T-cell (primary cell): ENCODE measurements at places on chromosomes 1 and 21.

- DNase-seq: no peak
Measured at GRCh38 chr1:81703391-81703755, 97.4 kb upstream of the ADGRL2 start.

GRCh38 chr1:14138687-14139086 is 438.7 kb downstream of the PRDM2 start:
- DNase-seq: no peak

GRCh38 chr1:23619299-23620188 is 60.2 kb upstream of the ID3 start:
- DNase-seq: peak; percentile 91

GRCh38 chr1:83828456-83828855 is 170.5 kb downstream of the TTLL7 start:
- no peak for DNase-seq

- no peak for DNase-seq
Measured at GRCh38 chr1:51489472-51489871, 29.6 kb downstream of the EPS15 start.

DNA sequence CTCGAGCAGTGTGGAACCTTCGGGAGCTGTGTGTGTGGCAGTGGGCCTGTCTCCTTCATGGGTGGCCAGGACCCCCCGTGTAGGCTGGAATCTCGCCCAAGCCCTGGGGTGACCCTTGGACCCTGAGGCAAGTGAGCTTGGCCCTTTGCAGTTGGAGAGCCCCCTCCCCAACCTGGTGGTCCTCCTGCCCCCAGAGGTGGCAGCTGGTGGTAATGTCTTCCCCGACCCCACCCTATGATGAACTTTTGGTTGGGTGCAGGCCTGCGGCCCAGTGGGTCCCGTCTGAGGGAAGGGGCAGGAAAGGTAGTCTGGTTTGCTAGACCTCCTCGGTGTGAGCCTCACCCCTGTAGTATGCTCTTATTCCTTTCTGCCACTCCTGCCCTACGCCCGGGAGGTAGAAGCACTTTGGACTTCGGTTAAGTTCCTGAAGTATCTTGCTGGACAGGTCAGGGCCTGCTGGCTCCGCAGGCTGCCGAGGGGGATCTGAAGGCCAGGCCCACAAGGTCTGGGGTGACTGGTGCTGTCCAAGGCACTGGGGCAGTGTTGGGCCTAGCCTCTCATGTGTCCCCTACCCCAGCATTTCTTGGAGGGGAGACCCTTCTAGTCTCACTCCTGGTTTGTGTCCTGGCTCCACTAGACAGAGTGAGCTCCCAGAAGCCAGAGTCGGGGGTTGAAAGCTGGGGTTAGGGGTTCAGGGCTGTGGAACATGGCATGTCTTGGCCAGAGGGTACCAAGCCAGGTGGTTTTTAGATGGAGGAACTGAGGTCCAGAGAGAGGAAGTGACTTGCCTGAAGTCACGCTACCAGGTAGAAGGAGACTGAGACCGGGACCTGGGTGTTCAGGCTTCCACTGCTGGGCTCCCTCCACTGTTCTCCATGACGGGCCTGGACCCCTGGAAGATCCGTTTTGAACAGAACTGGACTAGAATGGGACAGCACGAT is 1.8 kb downstream of the ZNF362 start:
- DNase-seq: no peak

- DNase-seq: no peak
Measured at GRCh38 chr1:32540605-32541004, 1.4 kb downstream of the ZBTB8A start.

DNA sequence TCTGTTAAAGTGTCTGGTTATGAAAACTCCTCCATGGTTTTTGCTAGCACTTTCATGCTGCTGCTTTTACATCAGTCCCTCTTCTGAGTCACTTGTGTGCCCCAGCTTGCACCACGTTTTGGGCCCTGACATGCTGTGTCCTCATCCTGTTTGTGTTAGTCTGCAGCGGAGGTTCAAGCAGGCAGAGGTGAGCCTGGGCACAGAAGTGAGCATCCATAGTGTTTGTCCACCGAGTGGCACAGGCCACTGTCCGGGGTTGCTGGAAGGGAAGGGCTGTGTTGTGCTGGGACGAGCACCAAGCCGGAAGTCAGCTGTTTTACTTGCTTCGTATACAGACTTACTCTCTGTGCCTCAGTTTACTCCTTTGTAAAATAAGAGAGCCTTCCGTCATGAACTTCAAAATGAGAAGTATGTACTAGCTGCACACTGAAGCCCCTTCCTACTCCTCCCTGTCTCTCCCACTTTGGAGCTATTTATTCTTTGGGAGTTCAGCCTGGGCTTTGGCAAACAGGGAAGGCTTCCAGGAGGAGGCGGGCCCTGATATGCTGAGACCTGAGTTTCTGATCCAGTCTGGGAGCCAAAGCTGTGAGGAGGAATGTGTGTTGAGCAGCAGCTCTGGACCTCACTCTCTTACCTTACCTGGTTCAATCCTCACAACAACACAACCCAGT is 10.7 kb upstream of the LAPTM5 start:
- DNase-seq: no peak

- DNase-seq: no peak
Measured at GRCh38 chr1:203630697-203631096, 4.1 kb downstream of the ATP2B4 start.

DNA sequence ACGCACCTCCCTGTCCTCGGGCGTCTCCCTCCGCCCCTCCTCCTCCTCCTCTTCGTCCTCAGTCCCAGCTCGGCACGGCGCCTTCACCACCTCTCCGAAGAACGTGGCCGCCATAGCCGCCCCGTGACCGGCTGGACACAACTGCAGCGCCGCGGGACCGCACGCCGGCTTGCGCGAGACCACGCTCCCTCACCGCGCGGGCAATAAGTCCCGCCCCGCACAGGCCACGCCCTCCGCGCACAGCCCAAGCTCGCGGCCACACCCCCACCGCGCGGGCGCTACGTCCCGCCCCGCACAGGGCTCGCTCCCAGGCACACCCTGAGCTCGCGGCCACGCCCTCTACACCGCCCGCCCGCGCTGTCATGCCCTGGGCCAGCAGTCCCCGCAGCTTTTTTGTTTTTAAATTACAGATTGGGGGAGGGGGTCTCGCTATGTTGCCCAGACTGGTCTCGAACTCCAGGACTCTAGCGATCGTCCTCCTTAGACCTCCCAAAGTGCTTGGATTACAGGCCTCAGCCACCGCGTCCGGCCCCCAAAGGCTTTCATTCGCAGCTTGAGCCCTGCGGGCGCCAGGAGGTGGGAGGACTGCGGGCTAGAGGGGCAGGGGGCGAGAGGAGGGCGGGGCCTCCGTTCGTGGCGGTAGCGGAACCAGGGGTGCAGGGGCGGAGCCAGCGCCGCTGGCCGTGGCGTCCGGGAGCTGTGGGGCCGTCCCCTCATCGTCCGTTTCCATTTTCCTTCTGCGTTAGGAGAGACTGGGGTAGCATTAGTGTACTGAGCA is at the start of gene PSMG1:
TSS of gene PSMG1 (minus strand) at position 180 of the 778 bp plus-strand sequence. CDS start at position 114, 66 bp downstream.
- DNase-seq: peak; percentile 91

- DNase-seq: no peak
Measured at GRCh38 chr1:26771643-26772321, 16.0 kb upstream of the PIGV start.

- DNase-seq: no peak
Measured at GRCh38 chr1:77120950-77121349, 98.3 kb downstream of the PIGK start.

- DNase-seq: no peak
Measured at GRCh38 chr1:96634883-96635282, 86.7 kb upstream of the PTBP2 start.

- DNase-seq: no peak
Measured at GRCh38 chr21:14585122-14585521, 39.0 kb upstream of the SAMSN1 start.

DNA sequence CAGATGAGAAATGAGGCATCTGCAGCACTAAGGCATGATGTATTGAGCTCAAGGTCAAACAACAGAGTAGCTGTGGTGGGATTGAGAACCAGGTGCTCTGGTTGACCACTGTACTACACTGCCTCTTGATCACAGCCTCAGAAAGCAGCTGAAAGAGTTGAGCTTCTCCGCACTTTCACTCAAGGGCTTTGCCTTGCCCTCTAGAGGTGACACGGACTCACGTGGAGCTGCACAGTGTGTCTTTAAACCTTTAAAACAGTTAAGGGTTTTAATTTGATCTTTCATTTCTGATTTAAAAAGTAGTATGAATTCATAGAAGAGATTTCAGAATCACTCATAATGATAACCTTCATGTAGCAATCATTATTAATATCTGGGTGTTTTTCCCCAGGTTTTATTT is 132.5 kb downstream of the RWDD3 start:
- DNase-seq: no peak

DNA sequence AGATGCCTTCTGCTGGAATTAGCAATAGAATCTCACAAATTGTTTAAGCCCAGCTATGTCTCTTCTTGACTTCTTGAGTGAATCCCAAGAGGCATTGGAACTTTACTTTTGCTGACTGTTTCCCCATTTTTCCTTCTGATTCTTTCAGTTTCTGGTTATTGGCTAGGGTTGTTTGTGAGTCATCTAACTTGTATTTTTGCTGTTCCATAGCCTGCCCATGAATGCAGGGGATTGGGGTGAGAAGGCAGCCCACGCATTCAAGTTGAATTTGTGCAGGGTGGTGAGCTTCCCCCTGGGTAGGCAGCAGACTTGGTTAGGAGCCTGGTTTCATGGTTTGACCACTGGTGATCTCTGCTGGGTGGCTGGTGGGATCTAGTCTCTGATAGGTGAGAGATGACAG is 10.4 kb upstream of the KLF17 start:
- DNase-seq: no peak

DNA sequence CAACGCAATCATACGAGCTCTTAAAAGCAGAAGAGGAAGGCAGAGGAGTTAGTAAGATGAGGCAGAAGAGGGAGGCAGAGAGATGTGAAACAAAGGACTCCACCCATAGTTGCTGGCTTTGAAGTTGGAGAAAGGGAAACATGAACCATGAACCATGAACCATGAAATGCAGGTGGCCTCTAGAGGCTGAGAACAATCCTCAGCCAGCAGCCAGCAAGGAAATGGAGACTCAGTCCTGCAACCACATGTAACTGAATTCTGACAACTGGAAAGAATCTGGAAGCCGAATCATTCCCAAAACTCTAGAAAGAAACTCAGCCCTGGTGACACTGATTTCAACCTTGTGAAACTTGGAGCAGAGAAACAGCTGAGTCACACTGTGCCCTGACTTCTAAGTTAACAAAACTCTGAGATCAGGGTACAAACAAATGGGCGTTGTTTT is 10.1 kb downstream of the DIPK1A start:
- DNase-seq: no peak

DNA sequence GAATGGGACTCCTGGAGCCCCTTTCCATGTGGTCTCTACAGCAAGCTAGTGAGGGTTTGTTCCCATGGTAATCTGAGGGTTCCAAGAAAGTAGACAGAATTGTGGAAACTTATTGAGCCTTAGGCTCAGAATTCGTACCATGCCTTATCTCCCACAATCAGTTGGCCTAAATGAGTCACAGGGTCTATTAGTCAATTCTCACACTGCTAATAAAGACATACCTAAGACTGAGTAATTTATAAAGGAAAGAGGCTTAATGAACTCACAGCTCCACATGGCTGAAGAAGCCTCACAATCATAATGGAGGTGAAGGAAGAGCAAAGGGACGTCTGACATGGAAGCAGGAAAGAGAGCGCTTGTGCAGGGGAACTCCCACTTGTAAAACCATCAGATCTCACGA is 106.6 kb upstream of the CXADR start:
- DNase-seq: no peak

- no peak for DNase-seq
Measured at GRCh38 chr1:161197560-161198193, 1.2 kb downstream of the ADAMTS4 start.

GRCh38 chr1:222552882-222553281 is 5.0 kb upstream of the HHIPL2 start:
- no peak for DNase-seq

DNA sequence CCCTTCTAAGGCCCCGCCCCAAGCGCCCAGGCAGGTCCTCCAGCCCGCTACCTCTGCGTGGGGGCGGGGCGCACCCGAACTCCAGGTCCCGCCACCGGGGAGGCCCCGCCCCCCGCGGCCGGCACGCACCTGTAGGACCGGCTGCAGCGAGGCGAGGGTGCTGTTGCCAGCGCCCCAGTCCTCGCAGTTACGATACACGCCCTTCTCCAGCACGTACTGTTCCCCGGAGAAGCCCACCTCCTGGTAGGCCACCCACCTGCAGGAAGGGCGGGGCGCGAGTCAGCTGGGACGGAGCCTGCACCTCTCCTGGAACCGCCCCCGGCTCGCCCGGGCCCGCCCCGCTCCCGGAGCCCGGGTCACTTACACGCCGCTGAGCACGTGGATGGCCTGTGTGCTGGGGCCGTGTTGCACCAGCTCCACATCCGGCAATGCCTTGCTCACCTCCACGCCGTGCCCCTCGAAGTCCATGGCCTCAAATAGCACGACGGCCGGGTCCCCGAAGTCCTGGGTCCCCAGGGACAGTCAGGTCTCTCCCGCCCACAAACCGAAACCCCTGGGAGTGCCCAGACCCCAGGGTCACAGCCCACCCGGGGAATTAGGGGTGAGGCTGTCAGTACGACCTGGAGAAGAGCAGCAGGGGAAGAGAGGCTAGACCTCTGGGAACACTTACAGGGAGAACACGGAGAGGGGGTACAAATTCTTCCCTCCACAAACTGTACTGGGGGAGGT is 17.3 kb downstream of the CRYBG2 start:
- DNase-seq: peak; percentile 88

- DNase-seq: no peak
Measured at GRCh38 chr21:17472592-17473271, 40.1 kb upstream of the CXADR start.

GRCh38 chr1:178310685-178311105 is 186.1 kb downstream of the CLEC20A start:
- DNase-seq: no peak

- no peak for DNase-seq
Measured at GRCh38 chr1:110221119-110221518, 11.0 kb downstream of the KCNC4 start.

GRCh38 chr1:56287721-56288120 is 291.6 kb downstream of the PLPP3 start:
- no peak for DNase-seq

DNA sequence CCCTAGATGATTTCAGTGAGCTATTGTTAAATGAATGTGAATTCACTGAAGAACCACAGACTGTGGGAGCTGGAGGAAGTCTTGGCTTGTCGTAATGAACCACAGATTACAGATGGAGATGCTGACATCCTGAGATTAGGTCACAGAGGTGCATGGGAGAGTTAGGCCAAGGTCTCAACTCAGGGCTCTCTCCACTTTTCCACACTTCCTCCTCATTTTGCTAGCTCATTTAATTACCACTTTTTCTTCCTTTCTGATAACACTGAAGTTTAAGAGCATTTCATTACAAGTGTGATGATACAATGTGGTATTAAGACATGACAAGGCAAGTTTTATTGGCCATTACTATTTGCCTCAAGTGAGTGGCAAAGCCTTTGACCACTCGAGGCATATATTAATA is 30.8 kb downstream of the ST6GALNAC3 start:
- no peak for DNase-seq

- no peak for DNase-seq
Measured at GRCh38 chr1:164982545-164982944, 374.0 kb downstream of the LMX1A start.

- DNase-seq: no peak
Measured at GRCh38 chr1:115545791-115546733, 95.7 kb upstream of the VANGL1 start.
